ENCODE measurements at places on chromosomes 12 and 14. TPM values are rescaled to one million over a fixed set of nuclear protein-coding genes. Genes with fewer than 3 reads are reported as not detected.

GRCh38 chr14:51614707-51615106 lies 37.0 kb upstream of the FRMD6 start:
- no peak for DNase-seq

DNA sequence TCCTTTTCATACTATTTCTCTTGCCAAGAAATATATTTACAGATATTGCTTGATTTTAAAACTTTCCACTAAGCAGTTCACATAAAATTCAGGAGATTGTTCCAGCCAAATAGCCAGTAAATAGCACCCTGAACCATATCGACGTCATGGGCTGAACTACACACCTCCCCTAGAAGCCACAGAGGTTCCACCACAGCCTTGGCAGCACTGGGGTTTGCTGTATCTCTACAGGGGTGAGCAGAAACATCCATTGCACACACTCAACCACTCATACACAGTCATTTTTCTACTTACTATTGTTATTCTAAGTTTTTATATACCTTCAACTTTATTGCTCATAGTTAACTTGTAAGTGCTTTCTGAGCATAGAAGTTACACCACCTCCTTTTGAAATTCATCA lies 8.1 kb upstream of the EIF2S3B start:
- DNase-seq = peak; percentile 5

DNA sequence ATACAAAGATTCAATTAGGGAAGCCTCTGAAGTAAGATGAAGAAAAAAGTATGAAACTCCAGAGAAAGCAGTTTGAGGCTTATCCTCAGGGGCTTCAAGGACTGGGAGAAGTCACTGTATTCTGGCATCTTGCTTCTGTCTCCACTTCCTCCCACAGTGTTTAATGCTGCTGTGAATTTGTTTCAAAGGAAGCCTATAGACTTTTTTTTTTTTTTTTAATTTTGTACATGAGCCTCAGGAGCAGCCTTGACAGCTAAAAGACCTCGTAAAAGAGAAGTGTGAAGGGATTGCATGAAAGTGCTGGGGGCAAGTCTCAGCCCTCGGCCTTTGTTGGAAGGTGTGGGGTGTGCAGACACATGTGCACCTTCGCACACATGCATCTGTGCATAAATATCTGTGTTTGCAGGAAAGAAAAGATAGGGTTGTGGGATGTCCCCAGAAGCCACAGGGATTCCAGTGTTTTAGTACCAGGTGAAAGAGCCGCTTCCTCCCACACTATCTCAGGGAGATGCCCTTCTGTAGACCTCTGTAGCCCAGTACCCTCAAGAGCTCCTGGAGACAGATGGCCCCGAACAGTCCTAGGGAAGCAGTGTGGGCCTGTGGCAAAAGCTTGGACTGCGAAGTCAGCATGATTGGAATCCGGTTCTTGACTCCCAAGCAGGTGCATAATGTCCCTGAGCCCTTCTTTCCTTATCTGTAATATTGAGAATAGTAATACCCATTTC lies 193.5 kb upstream of the BCL2L14 start:
- no peak for DNase-seq

The NDRG2 gene
- 3.6 TPM for total RNA-seq

DNA sequence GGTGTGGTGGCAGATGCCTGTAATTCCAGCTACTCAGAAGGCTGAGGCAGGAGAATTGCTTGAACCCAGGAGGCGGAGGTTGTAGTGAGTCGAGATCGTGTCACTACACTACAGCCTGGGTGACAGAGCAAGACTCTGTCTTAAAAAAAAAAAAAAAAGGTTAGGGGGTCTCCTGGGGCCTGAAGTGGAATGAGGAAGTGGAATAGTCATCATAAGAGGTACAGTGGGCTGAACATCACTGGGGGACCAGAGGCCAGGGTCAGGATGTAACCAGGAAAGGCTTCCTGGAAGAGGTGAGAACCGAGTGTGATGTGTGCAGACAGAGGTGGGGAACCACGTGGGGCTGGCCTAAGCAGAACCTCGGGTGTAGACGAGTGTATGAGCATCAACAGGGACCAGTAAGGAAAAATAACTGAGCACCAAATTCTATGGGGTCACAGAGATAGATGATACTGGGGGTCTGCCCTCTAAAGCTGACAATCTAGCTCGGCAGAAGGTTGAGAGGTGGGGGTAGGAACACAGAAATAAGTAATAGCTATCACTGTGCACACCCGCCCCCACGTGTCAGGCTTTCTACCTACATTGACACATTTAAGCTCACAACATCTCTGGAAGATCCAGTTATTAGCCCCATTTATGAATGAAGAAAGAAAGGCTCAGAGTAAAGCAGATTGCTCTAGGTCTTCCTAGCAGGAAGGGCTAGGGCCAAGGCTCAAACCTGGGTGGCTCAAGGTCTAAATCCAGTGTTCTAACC lies 5.0 kb upstream of the COX6A1 start:
- DNase-seq = no peak

GRCh38 chr12:109394891-109395290 lies 47.2 kb downstream of the MYO1H start:
- DNase-seq = no peak
